ENCODE measurements at places on chromosomes 16 and 17.
A peak's percentile ranks its signal among the peaks of the same experiment; 100 is the strongest.

DNA sequence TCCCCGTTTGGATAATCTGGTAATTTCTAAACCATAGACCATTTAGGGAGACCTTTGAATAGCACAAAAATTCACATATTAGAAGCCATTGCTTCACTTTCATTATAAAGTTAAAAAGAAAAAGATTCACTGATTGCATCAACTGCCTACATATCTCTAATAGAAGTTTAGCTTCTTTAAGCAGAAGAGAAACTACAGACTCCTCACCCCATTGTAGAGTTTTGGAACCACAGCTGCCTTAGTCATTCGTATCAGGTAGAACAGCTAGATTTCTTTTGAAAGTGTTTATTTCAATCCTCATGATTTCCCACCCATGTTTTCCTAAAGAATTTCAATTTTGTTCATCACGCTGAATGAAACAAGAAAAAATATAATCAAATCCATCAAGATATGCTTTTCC is 144.8 kb downstream of the CDH8 start:
- DNase-seq: no peak

DNA sequence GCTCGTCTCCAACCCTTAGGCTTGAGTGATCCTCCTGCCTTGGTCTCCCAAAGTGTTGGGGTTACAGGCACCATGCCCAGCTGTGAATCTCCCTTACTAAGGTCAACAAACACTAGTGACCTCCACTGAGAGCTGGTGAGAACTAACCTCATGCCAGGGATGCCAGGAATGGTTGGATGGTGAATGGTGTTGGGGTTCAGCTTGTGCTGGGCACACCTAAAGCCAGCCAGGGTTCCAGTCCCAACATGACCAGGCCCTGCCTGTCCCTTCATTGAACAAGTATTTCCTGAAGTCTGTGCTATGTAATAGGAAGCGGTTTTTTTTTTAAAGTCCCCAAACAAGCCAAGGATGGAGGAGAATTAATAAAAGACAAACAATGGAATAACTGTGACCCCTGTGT is 56.0 kb upstream of the TOB1 start:
- DNase-seq: no peak

DNA sequence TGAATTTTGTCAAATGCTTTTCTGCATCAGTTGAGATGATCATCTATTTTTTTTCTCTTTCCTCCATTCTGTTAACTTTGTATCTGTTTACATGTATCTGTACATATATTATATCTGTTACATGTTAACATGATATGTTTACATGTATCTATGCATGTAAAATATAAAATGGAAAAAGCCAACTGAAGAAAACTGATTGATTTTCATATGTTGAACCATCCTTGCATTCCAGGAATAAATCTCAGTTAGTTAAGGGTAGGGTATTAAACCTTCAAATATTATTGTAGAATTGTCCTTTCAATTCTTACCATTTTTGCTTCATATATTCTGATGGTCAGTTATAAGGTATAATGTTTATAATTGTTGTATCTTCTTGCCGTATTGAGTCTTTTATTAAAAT is 336.1 kb downstream of the ZFHX3 start:
- no peak for DNase-seq

DNA sequence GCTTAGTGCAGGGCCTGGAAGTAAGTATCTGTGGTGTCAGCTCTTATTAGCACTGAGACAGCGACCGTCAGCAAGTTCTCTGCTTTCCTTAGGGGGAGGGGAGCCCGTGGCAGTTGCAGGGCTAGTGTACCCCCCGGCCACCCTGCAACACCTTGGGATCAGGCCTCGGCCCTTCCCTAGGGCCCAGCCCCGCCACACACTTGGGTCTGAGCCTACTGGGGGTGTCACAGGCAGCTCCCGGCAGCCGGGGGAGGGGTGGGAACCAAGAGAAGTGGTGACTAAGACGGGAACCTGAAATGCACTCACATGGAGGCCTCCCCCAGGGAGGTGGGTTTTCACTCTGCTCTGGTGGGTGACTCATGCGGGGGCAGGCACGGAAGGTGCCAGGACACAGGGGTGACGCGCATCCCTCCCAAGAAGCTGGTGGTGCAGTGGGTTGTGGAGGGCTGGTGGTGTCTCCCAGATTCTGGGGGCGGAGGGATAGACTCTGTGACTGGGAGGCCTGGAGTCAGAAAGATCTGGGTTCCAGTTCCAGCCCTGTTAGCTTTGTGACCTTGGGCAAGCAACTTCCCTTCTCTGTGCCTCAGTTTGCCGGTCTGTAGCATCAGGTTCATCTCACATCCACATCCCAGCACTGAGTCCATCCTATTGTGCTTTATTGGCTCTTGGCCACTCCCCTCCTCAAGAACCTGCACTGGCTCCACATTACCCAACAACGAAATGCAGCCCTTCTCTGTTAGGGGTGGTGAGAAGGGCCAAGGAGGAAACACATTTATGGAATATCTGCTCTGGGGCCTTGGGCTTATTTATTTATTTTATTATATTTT is 44.5 kb downstream of the LAT start:
- DNase-seq: peak; percentile 78

DNA sequence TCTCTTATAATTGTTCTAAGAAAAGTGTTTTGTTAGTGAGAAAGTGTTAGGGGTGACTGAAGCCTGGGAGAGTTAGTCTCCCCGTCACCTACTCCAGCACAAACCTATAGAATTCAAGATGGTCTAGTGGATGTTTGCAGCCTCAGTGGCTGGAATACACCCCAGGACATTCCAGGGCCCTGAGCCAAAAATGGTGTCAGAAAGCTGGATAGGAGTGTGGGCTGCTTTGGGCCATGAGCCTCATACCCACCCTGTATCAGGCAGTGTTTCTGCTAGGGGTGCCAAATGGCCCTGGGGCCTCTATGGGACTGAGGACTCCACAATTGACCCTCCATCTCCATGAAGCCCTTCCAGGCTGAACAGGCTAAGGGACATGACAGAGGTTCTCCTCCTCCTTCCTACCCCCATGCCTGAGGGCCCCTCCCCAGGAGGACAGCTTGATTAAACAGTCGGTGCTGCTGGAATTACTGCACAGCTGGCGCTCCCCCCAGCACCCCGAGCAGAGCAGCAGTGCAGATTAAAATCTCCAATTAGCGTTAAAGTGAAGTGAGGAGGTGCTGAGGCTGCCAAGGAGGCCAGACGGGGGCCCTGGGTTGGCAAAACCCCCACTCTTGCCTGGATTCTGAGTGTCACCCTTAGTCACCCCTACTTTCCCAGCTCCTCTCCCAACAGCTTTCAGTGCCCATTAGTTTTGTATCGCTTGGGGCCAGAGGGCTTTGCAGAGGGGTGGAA is 59.1 kb downstream of the NEUROD2 start:
- no peak for DNase-seq

DNA sequence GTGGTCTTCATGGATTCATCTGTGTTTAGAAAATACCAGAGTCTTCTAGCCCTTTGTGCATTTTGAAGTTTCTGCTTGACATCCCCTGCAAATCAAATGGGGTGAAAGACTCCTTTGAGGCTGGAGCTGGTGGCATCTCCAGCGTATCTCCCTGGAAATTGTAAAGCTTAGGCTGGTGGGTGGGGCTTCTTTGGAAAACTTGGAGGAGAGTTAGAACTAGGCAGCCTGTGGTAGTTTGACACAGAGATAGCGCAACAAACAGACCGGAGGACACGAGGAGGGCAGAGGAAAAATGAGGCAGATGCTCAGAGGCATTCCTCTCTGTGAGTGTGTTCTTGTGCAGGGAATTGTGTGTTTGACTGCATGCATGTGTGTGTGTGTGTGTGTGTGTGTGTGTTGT is 116.3 kb downstream of the IRX5 start:
- DNase-seq: no peak

DNA sequence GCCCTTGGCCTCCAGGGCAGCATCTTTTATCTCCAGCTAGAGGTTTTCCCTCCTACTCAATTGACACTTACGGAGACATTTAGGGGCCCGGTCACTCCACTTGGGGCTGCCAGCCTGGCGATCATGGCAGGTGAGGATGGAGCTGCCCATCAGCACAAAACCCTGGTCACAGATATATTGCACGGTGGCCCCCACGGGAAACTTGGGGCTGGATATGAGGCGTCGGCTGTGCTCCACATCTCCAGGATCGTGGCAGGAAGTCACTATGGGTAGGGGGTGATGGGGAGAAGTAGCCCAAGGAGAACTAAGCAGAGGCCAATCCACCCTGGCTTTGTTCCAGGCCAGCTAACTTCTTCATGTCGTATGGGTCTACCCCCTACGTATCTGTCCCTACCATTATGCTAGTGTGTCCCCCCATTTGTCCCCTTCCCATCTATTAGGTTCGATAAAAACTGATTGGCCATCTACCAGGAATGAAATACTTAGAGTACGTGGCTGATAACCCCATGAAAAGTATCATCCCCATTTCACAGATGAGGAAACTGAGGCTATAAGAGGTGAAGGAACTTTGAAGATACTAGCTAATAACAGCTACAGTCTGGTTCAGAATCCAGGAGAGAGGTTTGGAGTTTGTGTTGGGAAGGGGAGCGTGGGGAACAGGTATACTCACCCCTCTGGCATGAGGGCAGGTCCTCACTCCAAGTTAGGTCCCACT is 6.1 kb upstream of the PHF12 start:
- DNase-seq: no peak

GRCh38 chr16:10078541-10078949 is 103.7 kb downstream of the GRIN2A start:
- peak; percentile 87 for DNase-seq

DNA sequence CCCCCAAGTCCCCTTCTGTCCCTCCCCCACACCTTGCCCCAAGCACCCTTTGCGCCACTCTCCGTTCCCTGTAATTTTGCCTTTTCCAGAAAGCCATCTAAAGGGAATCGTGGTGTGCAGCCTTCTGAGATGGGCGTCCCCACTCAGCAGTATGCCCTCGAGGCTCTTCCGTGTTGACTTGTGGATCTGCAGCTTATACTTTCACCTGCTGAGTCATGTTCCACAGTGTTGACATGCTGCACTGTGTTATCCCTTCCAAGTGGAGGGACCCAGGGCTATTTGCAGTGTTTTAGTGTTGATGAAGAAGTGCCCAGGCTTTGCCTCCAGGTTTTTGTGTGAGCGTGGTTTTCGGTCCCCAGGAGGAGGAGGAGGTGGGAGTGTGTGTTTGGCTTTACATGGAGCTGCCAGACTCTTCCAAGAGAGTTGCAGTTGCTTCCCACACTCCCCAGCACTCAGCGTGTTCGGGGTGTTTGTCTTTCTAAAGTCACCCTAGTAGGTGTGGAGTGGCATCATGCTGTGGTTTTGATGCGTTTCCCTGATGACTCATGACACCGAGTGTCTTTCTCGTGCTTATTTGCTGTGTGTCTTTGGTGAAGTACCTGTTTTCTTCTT is 32.1 kb upstream of the JPT2 start:
- no peak for DNase-seq

GRCh38 chr16:74117798-74118197 is 178.8 kb upstream of the PSMD7 start:
- no peak for DNase-seq

- no peak for DNase-seq
Observed at GRCh38 chr16:7083096-7083495, 249.5 kb upstream of the RBFOX1 start.

DNA sequence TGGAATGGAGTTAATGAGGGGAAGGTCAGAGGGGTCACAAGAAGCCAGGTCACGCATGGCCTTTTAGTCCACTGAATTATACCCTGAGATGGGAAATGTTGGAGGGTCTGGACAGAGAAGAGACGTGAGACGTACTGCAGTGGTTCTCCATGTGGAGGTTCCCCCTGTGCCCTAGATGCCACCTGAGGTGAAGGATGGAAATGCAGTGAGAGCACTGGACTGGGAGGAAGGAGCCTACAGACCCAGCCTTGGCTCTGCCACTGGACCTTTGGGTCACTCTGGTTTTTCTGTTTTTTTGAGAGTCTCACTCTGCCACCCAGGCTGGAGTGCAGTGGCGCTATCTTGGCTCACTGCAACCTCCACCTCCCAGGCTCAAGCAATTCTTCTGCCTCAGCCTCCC is 1.8 kb upstream of the PLSCR3 start:
- no peak for DNase-seq

GRCh38 chr17:4854111-4854681 is 21.1 kb downstream of the MINK1 start:
- DNase-seq: peak; percentile 80

- peak; percentile 88 for DNase-seq
Observed at GRCh38 chr17:48025904-48026501, 11.6 kb downstream of the COPZ2 start.

DNA sequence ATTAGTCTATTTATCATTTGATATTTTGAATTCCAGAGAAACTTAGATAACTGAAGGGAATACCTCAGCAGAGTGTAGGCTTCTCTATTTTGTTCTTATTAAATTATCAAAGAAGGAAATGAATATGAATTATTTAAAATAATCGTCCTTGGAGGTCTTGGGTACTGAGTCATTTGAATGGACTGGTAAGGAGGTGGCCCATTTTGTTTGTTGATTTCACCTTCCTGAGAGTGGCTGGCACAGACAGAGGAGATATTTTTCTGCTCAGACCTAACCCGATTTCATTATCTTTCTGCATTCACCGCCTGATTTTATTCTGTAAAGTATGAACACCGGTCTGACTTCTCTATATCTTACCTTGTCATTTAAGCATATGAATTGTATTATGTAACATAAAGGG is 88.0 kb downstream of the USP22 start:
- no peak for DNase-seq

GRCh38 chr16:88881007-88881615 is 14.7 kb upstream of the PABPN1L start:
- peak; percentile 40 for DNase-seq

- peak; percentile 92 for DNase-seq
Observed at GRCh38 chr16:1772908-1773702, at the start of gene MRPS34. Gene MRPS34 (minus strand): TSS chr16:1773134. CDS start chr16:1773119, 15 bp downstream.

- no peak for DNase-seq
Observed at GRCh38 chr17:59355030-59355701, 23.7 kb downstream of the YPEL2 start.

DNA sequence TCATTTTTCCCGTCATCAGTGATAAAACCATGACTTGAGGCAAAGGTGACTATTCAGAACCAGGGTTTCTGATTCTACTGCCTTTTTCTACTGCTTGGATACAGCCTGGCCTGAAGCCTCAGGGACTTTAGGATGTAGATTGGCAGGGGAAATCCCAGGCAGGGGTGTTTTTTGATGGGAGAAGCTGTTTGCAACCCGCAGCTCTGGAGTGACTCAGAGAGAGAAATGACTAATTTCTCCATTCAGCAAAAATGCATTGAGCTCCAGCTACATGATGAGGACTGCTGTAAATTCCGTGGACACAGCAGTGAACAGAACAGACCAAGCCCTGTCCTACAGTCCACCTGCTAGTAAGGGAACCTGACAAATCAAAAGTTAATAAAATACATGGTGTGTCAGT is 560.6 kb downstream of the CDH13 start:
- peak; percentile 3 for DNase-seq

GRCh38 chr16:3681206-3681605 is 26.7 kb downstream of the DNASE1 start:
- DNase-seq: no peak

All from ELF-1 (cell line).